Hindlimb muscle (tissue), 1 donor: ENCODE measurements at places on chromosomes 4 and X.

DNA sequence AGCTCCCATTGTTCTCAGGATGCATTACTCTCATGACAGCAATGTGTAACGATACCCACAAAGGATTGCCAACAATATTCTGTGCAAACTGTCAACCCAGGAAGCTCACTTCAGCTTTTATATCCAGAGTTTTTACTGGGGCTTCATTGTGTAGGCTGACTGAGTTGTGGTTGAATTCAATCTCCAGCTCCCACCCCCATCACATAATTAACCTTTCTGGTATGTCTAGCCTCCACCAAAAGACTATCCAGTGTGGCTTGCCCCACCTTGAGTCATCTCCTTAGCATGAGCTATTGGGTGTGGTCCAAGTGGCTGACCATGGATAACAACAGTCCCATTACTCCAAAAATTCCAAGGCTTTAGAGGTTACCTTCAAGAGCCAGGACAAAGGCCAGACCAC, 17.7 kb upstream of the TAB3 start:
- no peak for DNase-seq

DNA sequence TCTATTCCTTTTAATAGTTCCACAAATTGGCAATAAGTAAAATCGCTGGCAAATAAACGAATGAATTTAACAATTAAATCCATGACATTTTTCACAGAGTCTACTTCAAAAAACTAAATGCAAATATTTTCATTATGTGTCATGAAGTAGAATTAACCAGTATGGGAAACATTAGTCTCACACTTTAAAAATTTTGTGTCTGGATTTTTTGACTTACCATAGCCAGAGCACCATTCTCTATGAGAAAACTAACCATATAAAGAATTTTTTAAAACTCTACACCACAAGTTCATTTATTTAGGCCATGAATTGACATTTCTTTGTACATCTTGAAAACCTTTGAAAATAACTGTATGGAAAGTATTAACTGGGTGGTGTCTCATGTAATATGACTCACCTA, 41.2 kb downstream of the PRDM5 start:
- DNase-seq: no peak

DNA sequence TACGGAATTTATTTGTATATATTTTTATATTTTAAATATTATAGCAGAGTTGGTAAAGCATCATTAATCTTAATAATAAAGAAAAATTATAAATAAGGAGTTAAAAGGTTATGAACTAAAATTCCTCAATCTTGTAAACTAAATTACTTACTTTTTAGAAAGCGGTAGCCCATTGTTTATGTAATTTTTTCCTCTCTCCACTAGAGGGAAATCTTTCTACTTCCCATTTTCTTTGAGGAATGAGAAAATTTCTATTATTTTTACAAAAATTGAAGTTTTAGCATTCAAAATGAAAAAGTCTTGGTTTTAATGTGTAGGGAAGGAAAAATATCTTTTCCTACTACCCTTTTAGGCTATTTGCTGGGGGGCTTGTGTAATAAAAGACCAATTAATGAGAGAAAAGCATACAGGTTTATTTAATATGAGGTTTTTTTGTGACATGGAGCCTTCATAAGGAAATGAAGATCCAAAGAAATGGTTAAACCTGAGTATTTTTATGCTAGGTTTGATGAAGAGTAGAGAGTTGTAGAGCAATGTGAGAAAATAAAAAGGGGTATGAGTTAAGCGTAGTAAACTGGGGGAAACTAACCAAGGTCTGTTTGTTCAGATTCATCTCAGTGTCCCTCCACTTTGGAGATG, 68.7 kb upstream of the ADAD1 start:
- DNase-seq: no peak

DNA sequence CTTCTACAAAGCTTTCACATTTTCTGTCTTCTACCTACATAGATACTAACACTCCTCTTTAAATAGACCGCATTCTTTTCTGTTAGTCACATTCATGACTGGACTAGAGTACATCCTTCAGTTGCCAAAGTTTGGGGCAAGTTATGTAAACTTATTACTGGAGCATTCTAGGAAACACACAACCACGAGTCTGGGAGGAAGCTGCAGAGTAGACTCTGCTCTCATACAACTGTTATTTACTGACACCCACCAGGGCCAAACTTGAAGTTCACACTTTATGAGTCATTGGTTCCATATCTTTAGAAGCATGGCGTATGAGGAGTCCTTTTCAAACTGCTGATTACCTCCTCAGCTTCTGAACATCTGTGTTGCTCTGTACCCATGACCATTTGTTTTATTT, 87.0 kb downstream of the RNF150 start:
- no peak for DNase-seq

DNA sequence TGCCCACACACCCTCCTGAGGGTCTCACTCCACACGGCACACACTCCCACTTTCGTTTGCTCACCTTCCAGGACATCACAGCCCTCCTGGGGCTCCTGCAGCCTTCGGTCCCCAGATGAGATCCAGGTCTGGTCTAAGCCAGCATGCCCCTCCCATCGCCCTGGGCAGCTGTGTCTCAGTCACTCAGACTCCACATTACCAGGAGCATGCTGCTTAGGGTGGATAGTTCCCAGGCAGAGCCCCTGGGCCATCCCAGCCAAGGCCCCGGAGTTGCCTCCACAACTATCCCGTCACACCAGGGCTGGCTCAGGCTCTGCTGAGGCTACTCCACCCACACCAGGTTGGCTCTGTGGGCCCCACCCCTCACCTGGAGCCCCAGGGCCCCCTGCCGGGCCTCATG, 50.4 kb upstream of the PSAPL1 start:
- DNase-seq: no peak

DNA sequence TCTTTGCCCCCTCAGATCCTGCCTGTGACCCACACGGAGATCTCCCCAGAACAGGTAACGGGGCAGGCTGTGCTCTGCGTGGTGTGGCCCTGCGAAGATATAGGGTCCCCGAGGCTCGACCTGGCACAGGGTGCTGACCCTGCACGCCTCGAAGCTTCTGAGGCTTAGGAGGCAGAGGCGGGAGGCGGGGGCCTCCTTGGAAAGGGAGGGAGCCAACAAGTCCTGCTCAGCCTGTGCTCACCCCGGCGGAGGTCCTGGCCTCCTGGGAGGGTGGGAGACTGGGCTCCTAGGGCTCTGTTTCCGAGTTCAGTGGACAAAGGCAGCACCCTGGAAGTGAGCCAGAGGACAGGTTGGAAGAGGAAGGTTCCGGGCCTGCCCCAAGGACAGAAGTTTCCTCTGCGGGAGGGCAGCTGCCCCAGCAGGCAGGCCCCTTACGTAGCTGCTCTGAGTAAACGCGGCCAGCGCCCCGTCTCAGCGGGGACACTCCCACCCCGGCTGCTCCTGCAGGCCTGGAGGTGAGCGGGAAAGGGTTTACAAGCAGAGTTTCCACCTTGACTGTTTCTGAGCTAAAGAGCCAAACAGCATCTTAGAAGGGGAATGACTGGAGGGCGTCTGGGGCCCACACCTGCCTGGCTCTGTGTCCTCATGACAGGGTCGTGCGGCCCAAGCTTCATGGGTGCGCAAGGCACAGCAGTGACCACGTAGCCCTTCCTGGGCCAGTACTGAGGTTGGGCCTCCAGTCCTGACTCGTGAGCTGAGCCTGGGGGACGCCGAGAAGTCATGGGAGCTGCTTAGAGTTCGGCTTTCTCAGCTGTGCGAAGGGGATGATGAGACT, 16.1 kb downstream of the TMEM175 start:
- DNase-seq: no peak

DNA sequence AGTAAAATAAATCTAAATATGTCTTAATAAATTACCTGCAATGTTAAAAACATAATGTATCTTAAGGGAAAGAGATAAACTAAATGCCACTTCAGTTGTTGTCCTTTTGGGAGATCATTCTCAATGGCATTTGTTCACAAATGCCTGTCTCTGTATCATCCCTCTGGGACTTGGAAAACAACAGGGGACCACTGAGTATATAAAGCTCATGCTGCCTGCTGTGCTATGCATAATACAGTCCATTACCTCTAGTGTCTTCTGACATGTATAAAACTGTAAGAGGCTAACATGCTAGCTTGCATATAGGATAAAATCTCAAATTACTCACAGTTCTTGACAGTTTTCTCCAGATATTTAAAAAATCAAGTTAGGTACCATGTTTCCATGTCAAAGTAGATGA, 503.9 kb downstream of the PDHA2 start:
- no peak for DNase-seq

GRCh38 chrX:154696676-154697045, 43.3 kb upstream of the CTAG2 start:
- no peak for DNase-seq
